ENCODE measurements at places on chromosomes 4 and X.

DNA sequence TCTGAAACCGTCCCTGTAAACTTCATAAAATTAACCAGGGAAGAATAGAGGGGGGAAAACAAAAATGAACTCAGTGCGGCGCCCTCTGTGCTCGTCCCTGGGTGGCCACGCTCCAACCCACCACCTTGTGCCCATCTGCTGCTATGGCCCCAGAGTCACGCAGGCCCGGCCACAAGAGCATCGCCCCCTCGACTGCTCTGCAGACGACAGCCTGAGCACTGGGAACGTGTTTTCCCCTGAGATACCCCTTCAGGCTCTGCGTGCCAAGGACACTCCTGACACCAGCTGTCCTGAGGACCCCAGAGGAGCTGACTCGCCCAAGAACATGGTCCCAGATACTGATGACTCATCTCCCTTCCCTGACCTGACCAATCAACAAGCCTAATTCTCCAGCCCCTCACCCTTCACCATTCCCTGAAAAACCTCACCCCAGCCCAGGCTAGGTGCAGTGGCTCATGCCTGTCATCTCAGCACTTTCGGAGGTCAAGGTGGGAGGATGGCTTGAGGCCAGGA is 64.1 kb upstream of the GPR78 start:
- no peak for DNase-seq

- no peak for DNase-seq
Observed at GRCh38 chrX:132093239-132093860, 34.5 kb downstream of the FRMD7 start.

DNA sequence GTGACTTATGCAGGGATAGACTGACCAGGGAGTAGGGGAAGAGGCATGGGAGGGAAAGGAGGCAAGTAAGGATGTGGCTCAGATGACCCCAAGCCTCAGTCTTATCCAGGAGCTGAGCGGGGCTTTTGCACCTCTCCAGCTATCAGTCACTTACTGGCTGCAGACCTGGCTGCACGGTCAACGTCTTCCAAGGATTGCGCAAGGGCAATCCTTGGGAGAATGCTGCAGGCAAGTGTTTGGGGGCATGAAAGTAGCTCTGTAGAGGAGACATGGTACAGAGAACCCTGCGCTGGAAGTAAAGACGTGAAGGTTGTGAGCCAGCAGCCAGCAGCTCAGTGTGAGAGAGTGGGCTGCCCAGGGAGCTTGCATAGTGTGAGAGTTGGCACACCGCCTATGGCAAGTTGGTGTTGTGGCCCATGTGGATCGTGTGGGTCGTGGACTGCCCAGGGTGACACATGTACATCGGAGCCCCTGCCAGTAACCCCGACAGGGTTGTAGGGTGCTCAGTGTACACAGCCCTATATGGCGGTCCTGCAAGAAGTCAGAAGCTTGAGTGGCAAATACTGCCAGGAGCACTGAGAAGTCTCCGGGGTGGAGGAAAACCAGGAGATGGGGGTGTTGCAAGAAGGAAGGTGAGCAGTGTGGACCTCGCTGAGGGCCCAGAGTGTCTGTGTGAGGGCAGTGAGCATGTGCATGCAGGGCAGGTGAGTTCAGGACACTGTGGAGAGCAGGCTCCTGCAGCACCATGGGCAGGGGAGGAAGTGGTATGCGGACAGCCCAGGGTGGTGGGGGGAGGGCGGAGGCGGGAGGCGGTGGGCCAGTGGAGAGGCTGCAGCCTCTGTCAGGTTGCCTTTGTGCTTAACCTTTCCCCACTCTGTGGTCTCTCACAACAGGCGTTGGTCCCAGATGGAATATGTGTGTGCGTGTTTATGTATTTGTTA is 50.9 kb downstream of the KIT start:
- DNase-seq, result no peak

DNA sequence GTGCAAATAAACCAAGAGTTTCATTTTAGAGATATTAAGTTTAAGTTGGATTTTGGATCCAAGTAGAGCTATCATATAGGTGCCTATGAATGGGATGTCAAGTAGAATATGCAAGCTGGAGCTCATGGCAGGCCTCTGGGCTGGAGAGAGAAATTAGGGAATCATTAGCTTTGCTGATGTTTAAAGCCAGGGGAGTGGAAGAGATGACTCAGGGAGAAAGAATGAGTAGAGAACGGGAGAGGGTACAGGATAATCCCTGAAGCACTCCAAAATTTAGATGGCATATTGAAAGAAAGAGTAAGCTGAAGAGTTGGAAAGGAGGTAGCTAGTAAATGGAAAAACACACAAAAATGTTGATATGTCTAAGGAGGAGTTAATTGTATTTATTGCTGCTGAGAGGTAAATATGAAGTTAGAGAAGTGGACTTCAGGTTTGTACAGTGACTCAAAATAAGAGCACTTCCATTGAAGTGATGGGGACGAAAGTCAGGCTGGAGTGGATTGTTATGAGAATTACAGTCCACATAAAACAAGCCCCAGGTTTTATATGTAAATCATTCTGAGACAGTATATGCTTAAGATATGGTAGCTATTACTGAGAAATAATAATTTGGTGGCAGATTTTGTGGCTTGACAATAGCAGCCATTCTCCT is 72.5 kb upstream of the GRXCR1 start:
- DNase-seq, result no peak

DNA sequence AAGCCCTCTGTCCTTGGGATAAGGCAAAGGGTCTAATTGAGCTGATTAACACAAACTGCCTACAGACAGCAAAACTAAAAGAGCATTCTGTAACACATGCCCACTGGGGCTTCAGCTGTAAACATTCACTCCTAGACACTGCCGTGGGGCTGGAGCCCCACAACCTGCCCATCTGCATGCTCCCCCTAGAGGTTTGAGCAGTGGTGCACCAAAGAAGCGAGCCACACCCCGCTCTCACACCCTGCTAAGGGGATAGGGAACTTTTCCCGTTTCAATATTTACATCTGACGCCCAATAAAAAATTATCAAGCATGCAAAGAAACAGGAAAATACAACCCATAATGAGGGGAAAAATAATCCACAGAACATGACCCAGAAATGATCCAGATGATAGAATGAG is 46.9 kb upstream of the HSD17B10 start:
- no peak for DNase-seq

DNA sequence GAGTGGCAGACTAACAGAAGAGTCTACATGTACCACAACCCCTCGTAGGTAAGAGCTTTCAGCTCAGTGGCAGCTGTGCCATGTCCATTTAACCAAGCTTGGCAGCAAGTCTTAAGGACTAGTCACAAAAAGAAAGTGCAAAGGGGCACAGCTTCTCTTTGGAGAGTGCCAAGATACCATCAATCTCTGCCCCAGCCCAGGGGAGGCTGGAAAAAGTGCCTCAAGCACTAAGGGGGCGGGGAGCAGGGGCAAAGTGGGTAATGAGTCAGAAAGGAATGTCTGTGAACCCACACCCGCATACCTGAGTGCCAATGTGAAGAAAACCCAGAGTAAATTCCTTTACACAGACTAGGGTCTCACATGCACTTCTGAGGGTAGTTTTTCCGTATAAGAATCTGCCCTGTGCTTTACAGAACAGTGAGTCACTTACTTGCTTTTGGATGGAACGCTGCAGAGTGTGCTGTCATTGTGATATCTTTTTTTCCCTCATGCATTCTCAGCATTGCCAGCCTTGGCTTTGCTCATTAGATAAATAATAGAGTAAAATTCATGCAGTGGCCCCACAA is 219.8 kb downstream of the ZNF674 start:
- no peak for DNase-seq

GRCh38 chr4:89134775-89135319 is 23.5 kb downstream of the TIGD2 start:
- no peak for DNase-seq

DNA sequence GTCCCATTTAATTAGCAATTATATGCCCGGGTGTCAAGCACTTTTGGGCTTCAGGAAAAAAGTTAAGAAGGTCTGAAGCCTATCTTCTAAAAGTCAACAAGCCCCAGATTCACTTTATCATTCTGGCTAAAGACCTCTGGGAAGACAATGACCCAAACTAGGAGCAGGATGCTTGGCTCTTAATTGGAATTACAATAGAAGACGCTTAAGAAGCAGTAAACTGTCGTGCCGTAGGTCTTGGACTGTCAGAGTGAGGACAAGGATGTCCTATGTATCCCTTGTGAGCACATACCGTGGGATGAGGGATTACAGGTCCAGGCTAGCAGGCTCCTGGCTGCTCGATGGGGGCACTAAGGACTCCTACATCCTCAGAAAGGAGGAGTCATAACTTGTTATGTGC is 3.2 kb upstream of the ARHGAP36 start:
- DNase-seq, result no peak

DNA sequence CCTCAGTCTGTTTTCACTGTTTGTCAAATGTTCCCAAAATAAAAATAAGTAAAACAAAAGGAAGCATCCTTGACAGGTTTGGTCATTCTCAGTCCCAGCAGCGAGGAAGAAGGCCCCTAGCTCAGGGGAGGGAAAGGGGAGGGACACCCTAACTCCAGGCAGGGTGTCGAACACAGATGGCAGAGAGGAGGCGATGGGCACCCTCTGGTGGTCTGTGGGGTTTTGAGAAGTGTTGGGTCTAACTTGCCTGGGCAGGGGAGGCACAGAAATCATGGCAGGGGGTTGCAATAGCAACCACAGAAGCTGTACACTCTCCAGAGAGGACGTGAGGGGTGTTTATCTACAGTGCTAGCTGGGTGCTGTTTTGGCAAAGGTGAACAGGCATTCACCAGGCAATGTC is 229.8 kb upstream of the SFRP2 start:
- DNase-seq, result no peak

DNA sequence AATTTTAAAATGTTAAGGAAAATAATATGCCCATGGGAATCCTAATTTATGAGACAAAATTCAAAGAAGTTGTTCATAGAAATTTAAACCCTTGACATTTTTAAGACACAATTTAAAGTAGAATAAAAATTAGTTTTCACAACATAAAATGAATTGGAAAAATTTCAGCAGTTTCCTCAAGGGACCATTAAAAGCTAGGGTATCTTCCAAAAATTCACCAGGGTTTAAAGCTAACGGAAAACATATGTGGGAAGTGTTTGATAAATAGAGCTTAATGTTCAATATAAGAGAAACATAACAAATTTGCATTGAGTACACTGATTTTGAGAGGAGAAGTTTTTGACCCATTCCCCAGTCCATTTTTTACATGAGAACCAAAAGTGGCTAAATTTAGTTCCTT is 228.9 kb upstream of the TTC29 start:
- no peak for DNase-seq

DNA sequence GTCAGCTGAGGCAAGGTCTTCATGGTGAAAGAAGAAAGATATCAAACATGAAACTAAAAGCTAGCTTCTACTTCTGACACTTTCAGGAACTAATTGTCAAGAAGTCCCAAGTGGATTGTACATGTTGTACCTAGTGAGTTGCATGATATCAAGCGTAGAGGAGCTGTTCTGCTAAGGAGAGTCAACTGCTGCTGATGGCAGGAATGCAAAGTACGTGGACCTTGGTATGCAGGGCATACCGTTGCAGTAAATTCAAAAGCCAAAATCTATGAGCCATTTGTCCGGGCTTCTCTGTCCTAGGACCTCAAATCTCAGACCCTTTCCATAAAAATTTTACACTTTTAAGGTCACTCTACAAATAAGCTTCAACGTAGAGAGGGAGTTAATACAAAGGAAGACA is 446.2 kb downstream of the KCTD8 start:
- no peak for DNase-seq

GRCh38 chr4:170111085-170111484 is 21.3 kb upstream of the AADAT start:
- no peak for DNase-seq

- no peak for DNase-seq
Observed at GRCh38 chr4:129583868-129584267, 487.9 kb downstream of the C4orf33 start.

GRCh38 chrX:44401151-44401550 is 57.7 kb upstream of the EFHC2 start:
- no peak for DNase-seq

GRCh38 chr4:87353592-87353991 is 30.9 kb upstream of the HSD17B13 start:
- no peak for DNase-seq

DNA sequence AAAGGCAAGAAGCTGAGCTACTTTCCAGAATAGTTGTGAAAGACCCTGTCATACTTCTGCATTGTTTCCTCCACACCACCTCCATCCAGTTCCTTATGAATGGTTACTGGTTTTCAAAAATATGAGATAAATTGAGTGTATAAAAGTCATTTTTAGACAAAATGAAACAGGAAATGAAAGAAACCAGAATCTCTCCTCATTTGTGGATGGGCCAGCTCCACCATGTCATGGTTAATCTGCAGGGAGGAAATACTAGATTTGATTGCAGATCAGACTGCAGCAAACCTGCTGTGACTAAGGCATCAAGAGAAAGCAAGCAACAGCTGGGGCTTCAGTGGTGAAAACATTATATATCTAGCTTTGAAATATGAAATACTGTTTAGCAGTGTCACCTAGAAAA is 23.8 kb downstream of the F9 start:
- no peak for DNase-seq

- no peak for DNase-seq
Observed at GRCh38 chr4:88177983-88178625, 19.7 kb upstream of the ABCG2 start.

GRCh38 chr4:105634402-105635080 is 73.9 kb downstream of the INTS12 start:
- no peak for DNase-seq

DNA sequence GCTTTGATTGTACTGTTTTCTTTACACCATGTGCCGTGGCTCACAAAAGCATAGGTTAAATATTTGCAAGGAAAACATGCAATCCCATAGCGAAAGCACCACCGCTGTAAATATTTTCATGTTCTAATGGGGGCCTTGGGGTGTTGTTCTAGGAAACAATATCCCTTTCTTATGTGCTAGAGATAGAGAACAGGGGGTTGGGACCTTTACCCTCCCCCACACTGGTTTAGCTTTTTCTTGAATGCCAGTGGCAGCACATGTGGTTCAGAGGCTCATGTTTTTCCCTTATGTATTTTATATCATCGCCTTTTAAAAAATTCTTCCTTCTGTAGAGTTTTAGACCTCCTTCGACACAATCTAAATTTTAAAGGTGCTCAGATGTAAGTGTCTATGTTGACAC is 422.6 kb upstream of the TENM3 start:
- DNase-seq, result no peak

DNA sequence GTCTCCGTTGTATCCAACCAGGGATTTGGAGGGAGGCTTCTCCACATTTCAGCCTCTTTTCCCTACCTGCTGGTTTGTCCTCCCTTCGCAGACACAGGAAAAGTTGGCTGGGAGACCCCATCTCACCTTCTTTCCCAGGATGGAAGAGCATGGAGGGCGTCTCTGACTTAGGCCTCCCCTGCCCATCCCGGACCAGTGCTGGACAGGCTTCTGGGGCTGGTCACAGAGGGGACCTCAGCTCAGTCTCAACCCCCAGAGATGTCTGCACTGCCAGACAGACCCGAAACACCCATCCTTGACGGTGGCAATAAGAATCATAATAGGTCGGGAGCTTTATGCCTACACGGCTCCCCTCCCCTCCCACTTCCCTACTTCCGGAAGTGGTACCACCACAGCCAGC is 1.6 kb downstream of the WFS1 start:
- no peak for DNase-seq

Measured in NCI-H1092 (cell line).